Prostate gland (tissue), 2 donors: ENCODE measurements at places on chromosomes 13 and 19. TPM values are rescaled to one million over a fixed set of nuclear protein-coding genes. Genes with fewer than 3 reads are reported as not detected.

The IGSF23 gene
- not detected for total RNA-seq

The CASP14 gene
- total RNA-seq, result 0.09 TPM

- H3K27ac ChIP-seq, result no peak overlapping the region
- H3K4me1 ChIP-seq, result no peaks in the 10 kb centered on the region
- no peaks in the 10 kb centered on the region for H3K27me3 ChIP-seq
- no peak for DNase-seq
- no peaks in the 10 kb centered on the region for H3K36me3 ChIP-seq
These were observed 254.2 kb downstream of the ITGBL1 start for GRCh38 chr13:101706651-101707050.

DNA sequence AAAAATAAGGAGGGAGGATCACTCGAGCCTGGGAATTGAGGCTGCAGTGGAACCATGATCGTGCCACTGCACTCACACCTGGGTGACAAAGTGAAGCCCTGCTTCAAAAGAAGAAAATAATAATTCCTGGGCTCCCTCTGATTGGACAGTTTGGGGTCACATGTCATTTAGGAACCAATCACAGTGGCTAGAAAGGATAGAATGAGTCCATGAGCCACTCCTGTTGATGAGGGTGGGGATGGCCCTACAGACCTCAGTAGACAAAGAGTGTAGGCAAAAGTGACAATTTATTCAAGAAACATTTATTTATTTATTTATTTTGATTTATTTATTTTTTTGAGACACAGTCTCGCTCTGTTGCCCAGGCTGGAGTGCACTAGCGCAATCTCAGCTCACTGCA, 26.8 kb upstream of the ADGRE5 start:
- peaks cover 3% of the 10 kb centered on the region for H3K27me3 ChIP-seq
- H3K36me3 ChIP-seq, result no peaks in the 10 kb centered on the region
- H3K4me3 ChIP-seq, result no peak overlapping the region
- no peak for DNase-seq

The C13orf42 gene
- total RNA-seq, result not detected

GRCh38 chr19:51651216-51651846, 4.7 kb upstream of the SIGLEC14 start:
- no peaks in the 10 kb centered on the region for H3K36me3 ChIP-seq
- H3K4me3 ChIP-seq, result no peak overlapping the region
- no peak overlapping the region for H3K27ac ChIP-seq
- peaks cover 2% of the 10 kb centered on the region for H3K27me3 ChIP-seq
- no peaks in the 10 kb centered on the region for H3K4me1 ChIP-seq

GRCh38 chr13:49933511-49933910, 2.6 kb downstream of the SPRYD7 start:
- H3K36me3 ChIP-seq, result no peaks in the 10 kb centered on the region
- H3K4me3 ChIP-seq, result no peak overlapping the region
- H3K27ac ChIP-seq, result no peak overlapping the region

The CABP5 gene
- total RNA-seq, result not detected

- H3K27me3 ChIP-seq, result no peaks in the 10 kb centered on the region
- peak overlapping the region; percentile 79 for H3K27ac ChIP-seq
- no peak overlapping the region for H3K4me3 ChIP-seq
- H3K4me1 ChIP-seq, result peaks cover 3% of the 10 kb centered on the region
These were observed 8.3 kb downstream of the IRS2 start for GRCh38 chr13:109778102-109778542.

DNA sequence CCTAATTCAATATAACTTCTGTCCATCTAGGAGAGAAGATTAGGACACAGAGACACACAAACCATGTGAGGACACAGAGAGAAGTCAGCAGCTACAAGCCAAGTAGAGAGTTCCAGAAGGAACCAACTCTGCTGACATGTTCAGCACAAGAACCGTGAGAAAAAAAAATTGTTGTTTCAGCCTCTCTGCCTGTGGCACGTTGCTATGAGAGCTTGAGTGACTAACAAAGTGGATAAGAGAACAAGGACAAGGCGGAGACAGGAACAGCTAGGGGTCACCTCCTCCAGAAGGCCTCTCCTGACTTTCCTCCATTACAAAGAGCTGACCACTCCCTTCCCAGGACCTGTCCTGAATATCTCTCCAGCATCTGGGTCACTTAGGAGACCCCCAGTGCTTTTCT, 5.6 kb upstream of the SIGLEC12 start:
- no peak for DNase-seq
- H3K27me3 ChIP-seq, result no peaks in the 10 kb centered on the region
- H3K36me3 ChIP-seq, result no peaks in the 10 kb centered on the region
- H3K4me1 ChIP-seq, result no peaks in the 10 kb centered on the region
- H3K4me3 ChIP-seq, result no peak overlapping the region

DNA sequence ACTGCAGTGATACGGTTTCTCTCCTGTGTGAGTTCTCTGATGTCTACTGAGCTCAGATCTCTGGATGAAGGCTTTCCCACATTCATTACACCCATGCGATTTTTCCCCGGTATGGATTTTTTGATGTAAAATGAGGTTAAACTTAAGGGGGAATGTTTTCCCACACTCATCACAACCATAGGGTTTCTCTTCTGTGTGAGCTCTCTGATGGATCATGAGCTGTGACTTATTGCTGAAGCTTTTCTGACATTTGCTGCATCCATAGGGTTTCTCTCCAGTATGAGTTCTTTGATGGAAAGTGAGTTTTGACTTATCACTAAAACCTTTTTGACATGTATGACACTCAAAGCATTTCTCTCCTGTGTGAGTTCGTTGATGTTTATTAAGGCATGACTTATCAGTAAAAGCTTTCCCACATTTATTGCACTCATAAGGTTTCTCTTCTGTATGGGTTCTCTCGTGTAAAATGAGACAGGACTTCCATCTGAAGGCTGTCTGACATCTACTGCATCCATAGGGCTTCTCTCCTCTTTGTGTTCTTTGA, 10.6 kb upstream of the ZNF649 start:
- no peak overlapping the region for H3K27ac ChIP-seq
- no peaks in the 10 kb centered on the region for H3K27me3 ChIP-seq
- H3K36me3 ChIP-seq, result no peaks in the 10 kb centered on the region
- DNase-seq, result no peak
- no peaks in the 10 kb centered on the region for H3K4me1 ChIP-seq
- no peak overlapping the region for H3K4me3 ChIP-seq

- H3K4me1 ChIP-seq, result no peaks in the 10 kb centered on the region
- no peaks in the 10 kb centered on the region for H3K36me3 ChIP-seq
- no peaks in the 10 kb centered on the region for H3K27me3 ChIP-seq
- H3K27ac ChIP-seq, result no peak overlapping the region
- no peak overlapping the region for H3K4me3 ChIP-seq
- no peak for DNase-seq
These were observed 13.4 kb downstream of the NCLN start for GRCh38 chr19:3198901-3199700.

GRCh38 chr13:107968470-107968869, 246.9 kb downstream of the LIG4 start:
- H3K36me3 ChIP-seq, result no peaks in the 10 kb centered on the region
- H3K4me3 ChIP-seq, result no peak overlapping the region
- H3K27me3 ChIP-seq, result no peaks in the 10 kb centered on the region
- no peak for DNase-seq
- H3K4me1 ChIP-seq, result no peaks in the 10 kb centered on the region
- no peak overlapping the region for H3K27ac ChIP-seq

- H3K36me3 ChIP-seq, result no peaks in the 10 kb centered on the region
- DNase-seq, result no peak
- H3K4me1 ChIP-seq, result peaks cover 6% of the 10 kb centered on the region
- peak overlapping the region; percentile 34 for H3K27ac ChIP-seq
- no peaks in the 10 kb centered on the region for H3K27me3 ChIP-seq
These were observed 673 bp downstream of the CTU1 start for GRCh38 chr19:51107406-51108065.

DNA sequence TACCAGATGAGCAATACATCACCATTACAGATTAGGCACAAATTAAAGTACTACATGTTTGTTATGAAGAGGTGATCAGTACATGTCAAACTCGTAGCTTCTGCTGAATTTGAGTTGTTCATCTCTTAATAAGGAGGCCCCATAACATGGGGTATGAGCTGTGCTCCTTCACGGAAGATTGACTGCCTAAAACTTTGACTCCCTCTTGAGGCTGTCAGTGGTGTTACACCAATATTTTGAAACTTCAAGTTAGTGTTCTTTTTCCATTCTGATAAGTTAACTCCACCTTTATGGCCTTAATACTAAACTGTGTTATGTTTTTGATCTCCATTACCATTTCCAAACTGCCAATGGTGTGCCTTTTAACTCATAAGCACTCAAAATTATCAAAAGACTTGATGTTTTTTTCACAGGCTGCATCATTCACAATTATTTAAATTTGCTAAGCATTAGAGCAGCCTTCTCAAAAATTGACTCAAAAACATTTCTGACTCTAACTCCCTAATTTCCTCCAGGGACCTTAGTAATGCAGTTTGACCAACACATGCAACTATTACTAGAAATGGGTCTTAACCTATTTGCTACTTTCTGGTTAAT, 1591.5 kb downstream of the PCDH9 start:
- no peaks in the 10 kb centered on the region for H3K4me1 ChIP-seq
- no peaks in the 10 kb centered on the region for H3K27me3 ChIP-seq
- DNase-seq, result no peak
- no peak overlapping the region for H3K27ac ChIP-seq
- H3K36me3 ChIP-seq, result no peaks in the 10 kb centered on the region

DNA sequence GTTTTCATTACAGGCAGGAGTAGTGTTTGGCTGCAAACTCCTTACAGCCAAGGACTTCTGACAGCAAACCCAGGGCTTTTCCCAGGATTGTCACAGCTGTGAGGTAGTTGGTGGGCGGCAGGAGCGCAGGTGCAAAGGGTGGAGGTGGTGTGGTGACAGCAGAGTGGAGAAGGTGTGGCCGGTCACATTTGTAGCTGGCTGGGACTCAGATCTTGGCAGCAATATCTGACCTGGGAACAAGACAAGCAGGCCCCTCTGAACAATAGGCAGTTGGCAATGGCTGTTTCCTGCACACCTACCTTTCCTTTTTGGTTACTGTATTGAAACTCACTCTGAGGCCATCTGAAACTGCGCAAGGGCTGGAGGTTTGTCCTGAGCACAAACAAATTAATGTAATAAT, 327.3 kb downstream of the COG6 start:
- no peak overlapping the region for H3K4me3 ChIP-seq
- DNase-seq, result no peak
- H3K4me1 ChIP-seq, result no peaks in the 10 kb centered on the region

DNA sequence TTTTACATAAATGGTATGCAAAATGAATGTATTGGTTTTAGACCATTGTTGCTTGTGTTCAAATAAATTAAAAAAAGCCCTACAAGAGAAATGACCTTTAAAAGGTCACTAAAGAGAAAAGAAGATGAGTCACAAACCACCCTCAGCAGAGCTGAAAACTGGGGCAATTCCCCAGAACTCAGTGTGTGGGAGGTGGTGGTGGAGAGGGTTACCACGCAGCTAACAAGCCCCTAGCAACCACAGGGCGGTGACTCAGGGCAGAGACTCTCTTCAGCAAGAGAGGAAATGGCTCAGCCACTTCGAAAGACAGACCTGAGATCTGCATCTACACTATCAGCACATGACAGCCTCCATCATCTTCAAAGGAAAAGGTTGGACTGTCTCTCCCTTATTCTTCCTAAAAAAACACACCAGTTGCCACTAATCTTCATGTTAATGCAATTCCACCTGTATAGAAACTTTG, 29.4 kb upstream of the NDFIP2 start:
- no peaks in the 10 kb centered on the region for H3K4me1 ChIP-seq
- H3K27me3 ChIP-seq, result no peaks in the 10 kb centered on the region
- no peak for DNase-seq
- no peak overlapping the region for H3K4me3 ChIP-seq
- no peak overlapping the region for H3K27ac ChIP-seq

DNA sequence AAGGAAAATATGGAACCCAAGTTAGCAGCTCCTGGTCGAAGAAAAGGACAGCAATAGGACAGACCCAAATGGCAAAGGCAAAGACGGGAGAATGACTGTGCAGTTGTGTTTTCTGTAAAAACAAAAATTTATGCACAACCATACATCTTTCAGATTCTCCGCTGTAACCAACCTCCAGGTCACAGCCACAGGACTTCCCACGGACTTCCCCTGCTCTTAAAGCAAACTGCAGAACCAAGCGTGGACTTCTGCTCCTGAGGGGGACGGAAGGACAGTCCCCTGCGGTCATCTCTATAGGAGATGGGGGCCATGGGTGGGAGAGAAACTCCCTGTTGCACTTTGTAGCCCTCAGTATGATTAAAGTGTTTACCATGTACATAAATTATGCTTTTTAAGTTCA, 2.5 kb downstream of the GRTP1 start:
- no peaks in the 10 kb centered on the region for H3K36me3 ChIP-seq
- H3K4me3 ChIP-seq, result no peak overlapping the region
- no peak for DNase-seq

The TMEM255B gene
- total RNA-seq, result 4.6 TPM

GRCh38 chr19:16327911-16328823, 3.5 kb downstream of the KLF2 start:
- no peaks in the 10 kb centered on the region for H3K4me1 ChIP-seq
- no peaks in the 10 kb centered on the region for H3K27me3 ChIP-seq
- H3K4me3 ChIP-seq, result peak overlapping the region; percentile 1

- H3K27me3 ChIP-seq, result no peaks in the 10 kb centered on the region
- H3K4me3 ChIP-seq, result no peak overlapping the region
- DNase-seq, result no peak
- H3K36me3 ChIP-seq, result no peaks in the 10 kb centered on the region
- H3K4me1 ChIP-seq, result no peaks in the 10 kb centered on the region
- H3K27ac ChIP-seq, result no peak overlapping the region
These were observed 76.8 kb downstream of the ESD start for GRCh38 chr13:46720189-46720588.

GRCh38 chr13:34620862-34621261, 321.2 kb upstream of the NBEA start:
- H3K36me3 ChIP-seq, result no peaks in the 10 kb centered on the region
- no peaks in the 10 kb centered on the region for H3K27me3 ChIP-seq
- H3K4me3 ChIP-seq, result no peak overlapping the region
- H3K4me1 ChIP-seq, result no peaks in the 10 kb centered on the region
- H3K27ac ChIP-seq, result no peak overlapping the region
